HuH-7 (cell line): ENCODE measurements at places on chromosomes 13 and 19.

DNA sequence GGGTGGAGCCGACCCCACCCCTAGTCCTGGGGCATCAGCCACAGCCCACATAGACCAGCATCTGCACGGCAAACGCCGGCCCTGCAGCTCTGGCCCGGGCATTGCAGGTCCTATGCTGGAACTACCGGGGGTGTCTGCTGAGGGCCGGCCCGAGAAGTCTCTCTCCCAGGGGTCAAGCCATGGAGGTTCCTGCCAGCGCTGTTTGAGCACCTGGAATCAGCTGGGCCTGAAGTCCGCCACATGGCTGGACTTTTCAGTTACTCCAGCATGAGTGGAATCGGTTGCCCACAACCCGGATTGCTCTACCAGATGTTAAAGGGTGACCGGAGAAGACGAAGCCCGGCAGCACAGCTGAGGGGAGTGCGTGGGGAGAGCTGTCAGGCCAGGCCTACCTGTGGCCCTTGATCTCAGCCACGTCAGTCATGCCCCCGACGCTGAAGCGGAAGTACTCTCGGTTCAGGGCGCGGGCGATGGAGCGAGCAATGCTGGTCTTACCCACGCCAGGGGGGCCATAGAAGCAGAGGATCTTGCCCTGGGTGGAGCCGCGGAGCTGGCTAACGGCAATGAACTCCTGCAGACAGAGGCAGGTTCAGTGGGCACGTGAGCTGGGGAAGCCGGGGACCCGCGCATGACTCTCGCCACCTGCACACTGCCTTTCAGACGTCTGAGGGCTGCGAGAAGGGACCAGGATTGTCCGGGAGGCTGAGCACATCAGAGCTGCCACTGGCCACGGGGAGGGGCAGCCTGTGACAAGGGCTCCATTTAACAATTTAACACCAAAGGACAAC lies 8.7 kb downstream of the RPL36 start:
- no peak for DNase-seq

GRCh38 chr13:66864627-66865026 lies 365.5 kb downstream of the PCDH9 start:
- no peak for DNase-seq

DNA sequence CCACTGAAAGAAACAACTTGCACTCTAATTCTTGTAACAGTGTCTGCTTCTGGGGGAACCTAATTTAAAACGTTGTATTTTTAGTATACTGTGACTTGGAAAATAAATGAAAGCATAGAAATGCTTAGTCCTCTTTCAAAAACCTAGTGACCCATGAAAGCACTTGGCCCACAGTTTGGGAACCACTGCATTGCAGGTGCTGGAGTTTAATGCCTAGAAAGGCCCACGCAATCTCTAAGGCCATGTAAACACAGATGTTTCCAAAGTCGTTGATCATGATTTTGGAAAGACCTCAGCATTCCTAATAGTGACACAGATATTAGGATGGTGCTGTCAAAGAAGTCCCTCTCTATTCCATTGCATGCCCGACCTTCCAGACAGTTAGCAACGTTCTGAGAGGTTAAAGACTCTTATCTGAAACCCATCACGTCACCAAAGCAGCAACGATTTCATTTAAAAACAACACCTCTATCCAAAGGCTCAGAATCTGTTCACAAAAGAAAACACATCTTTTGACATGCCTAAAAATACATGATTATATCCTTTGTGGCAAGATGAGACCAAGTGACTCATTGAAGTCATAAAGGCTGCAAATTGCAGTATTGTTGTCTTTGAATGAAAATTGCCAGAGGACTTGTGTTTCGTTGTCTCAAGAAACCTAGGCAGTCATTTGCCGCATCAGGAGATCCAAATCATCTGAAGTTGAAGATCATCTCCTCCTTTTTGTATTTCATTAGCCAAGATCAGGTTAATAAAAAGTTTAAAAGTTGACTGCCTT lies 328.0 kb upstream of the ZNF507 start:
- DNase-seq, result no peak

DNA sequence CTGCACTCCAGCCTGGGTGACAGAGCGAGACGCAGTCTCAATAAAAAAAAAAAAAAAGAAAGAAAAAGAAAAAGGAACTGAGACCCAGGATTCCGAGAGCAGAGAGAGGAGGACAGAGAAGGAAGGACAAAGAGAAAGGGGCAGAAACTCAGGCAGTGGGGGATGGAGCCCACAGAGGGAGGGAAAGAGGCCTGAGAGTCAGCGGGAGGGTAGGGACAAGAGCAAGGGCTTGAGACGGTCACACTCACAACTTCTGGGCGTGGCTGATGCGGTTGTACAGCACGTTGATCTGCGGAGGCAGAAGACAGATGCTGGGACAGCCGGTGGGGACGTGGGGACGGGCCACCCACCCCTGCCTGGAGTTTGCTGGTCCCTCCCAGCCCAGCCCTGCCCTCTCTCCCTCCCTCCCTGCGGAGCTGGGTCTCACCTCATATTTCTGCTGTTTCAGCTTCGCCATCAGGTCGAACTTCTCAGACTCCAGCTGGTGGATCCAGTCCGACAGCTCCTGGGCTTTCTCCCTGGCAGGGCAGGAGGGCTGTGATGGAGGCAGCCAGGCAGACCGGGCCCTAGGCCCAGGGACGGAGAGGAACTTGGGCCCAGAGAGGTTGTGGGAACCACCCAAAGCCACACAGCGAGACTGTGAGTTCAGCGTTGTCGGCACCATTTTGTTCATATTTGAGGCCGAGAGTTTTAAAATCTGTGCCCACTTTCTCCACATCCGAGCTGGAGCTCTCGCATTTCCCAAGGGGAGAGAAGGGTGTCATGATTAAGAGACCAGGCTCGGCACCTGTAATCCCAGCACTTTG lies 15.2 kb downstream of the TNNT1 start:
- no peak for DNase-seq

GRCh38 chr13:90956031-90956430 lies 391.5 kb upstream of the MIR17HG start:
- DNase-seq, result no peak

DNA sequence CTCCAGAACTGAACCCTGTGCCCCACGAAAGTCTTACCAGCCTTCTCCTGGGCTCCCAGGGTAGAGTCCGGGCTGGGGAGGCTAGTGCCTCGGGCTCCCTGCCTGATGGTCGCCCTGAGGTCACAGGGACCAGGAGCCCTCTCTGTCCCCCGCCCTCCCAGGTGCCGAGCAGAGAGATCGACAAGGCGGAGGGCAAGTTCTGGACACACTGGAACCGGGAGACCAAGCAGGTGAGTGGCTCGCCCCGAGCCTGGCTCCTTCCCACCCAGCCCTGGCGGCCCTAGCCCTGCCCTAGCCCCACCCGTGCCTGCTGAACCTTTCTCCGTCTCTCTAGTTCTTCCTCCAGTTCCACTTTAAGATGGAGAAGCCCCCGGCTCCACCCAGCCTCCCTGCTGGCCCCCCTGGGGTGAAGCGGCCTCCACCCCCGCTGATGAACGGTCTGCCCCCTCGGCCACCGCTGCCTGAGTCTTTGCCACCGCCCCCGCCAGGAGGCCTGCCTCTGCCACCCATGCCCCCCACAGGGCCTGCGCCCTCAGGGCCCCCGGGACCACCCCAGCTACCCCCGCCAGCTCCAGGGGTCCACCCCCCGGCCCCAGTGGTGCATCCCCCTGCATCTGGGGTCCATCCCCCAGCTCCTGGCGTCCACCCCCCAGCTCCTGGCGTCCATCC lies 1.6 kb upstream of the AMH start:
- no peak for DNase-seq

DNA sequence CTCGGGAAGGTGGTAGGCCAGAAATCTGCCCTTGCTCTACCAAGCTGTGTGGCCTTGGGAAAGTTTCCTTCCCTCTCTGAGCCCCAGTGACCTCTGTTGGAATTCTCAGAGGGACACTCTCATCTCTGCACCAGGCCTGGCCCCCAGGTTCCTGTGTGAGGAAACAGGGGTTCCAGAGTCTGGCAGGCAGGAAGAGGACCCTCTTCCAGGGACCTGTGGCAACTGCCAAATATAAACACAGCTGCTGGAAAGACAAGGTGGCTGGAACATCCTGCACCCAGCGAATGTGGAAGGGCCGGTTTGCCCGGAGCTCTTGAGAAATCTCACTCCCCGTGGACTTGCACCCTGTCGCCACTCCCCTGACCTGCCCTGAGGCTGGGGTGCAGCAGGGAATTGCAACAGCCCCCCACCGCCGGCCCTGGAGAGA lies 52.8 kb downstream of the GADD45B start:
- DNase-seq, result no peak

- peak; percentile 83 for DNase-seq
Observed at GRCh38 chr13:30334663-30335386, 27.5 kb upstream of the KATNAL1 start.

GRCh38 chr19:16258440-16258903 lies 60.8 kb downstream of the AP1M1 start:
- no peak for DNase-seq

GRCh38 chr13:111913761-111914140 lies 153.2 kb upstream of the SOX1 start:
- DNase-seq, result no peak

- DNase-seq, result no peak
Observed at GRCh38 chr13:19772306-19772705, 10.4 kb downstream of the PSPC1 start.

- no peak for DNase-seq
Observed at GRCh38 chr13:31476266-31476665, 263.1 kb upstream of the RXFP2 start.

DNA sequence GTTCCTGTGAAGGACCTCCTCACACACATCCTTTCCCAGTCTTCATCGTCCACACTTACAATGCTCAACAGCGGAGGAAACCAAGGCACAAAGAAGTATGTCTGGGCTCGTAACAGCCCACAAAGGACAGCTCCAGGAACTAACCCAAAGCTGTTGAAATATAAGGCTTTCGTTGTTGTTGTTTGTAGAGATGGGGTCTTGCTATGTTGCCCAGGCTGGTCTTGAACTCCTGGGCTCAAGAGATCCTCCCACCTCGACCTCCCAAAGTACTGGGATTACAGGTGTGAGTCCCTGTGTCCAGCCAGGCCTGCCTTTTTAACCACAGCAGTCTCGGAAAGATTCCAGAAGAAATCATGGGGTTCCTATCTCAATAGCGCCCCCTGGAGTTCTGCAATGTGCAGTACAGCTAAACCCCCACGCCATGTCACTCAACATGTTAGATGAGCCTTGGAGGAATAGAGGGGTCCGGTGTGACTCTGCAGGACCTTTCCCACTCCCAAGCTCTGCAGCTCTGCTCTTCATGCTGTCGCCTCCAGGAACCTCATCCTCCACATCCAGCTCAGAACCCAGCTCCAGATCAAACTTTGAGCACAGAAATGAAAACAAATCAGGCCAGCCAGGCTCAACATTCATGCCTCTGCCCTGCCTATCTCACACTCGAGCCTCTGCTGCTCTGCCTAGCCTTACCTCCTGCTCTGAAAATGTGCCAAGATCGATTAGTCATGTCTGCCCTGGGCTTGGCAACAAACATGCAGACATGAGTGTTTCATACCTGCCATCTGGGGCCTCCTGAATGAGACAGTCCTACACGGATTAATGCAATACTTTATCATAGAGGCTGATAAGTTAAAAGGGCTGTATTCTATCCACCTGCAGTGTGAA lies 7.5 kb downstream of the PLA2G4C start:
- DNase-seq, result peak; percentile 78

GRCh38 chr13:48564056-48564455 lies 31.2 kb upstream of the RCBTB2 start:
- DNase-seq, result no peak

- no peak for DNase-seq
Observed at GRCh38 chr13:100197591-100198365, 108.9 kb downstream of the PCCA start.

- peak; percentile 84 for DNase-seq
Observed at GRCh38 chr19:51094696-51095279, 12.1 kb upstream of the KLK14 start.

DNA sequence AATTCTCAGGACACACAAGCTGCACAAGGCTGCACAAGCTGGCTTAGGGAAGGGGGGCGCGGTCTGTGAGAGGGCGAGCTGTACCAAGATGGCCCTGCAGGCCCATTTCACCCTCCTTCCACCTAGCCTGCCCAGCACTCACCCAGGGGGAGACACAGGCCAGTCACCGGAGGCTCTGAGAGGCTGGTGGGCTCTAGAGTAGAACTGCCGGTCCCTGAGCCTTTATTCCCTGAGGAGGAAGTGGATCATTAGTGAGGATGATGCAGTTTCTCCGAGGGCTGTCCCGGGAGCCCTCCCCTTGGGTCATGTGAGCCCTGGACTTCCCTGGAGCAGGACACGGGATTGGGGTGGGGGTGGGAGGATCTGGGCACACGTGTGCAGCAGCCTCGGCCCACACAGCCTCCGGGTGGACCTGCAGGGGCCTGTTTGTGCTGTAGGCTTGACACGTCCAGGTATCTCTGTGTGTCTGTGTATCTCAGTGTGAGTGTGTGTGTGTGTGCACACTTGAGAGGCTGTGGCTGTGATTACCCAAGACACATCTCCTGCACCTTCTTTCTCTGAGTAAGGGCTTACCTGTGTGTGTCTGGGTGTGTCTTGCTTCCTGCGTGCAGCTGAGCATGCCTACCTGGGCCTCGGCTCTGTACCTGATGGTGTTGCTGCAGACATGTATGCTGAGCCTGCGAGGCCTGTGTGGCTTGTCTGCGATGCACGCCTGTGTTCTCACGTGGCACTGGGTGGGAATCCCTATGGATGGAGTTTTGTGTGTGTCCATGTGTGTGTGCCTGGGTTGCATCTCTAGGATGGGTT lies at the start of gene ACP5:
ACP5 (minus strand) TSS at position 195 of the 807 bp plus-strand sequence. CDS start 328 bp downstream, outside the sequence.
- no peak for DNase-seq

- no peak for DNase-seq
Observed at GRCh38 chr19:2371656-2372055, 11.6 kb downstream of the TMPRSS9 start.

DNA sequence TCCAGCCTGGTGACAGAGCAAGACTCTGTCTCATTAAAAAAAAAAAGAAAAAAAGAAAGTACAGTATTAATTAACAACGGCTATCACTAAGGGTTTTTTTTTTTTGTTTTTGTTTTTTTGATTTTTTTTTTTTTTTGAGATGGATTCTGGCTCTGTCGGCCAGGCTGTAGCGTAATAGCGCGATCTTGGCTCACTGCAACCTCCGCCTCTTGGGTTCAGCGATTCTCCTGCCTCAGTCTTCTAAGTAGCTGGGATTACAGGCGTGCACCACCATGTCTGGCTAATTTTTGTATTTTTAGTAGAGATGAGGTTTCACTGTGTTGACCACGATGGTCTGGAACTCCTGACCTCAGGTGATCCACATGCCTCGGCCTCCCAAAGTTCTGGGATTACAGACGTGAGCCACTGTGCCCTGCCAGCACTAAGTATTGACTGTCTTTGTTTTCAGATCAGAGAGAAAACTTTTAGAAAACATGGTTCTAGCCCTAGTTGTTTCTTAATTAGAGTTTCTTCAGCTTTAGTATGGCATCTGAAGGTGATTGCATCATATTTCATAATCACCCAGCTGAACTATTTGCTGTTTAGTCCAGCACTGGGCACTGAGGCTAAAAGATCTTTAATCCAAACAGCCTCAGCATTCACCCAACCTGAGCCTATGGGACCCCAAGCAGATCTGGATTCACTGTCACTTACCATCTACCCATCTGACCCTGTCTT lies 2.7 kb upstream of the GATAD2A start:
- no peak for DNase-seq

- no peak for DNase-seq
Observed at GRCh38 chr13:22076658-22077057, 405.8 kb downstream of the FGF9 start.
